ENCODE measurements at places on chromosomes 13 and 19.

DNA sequence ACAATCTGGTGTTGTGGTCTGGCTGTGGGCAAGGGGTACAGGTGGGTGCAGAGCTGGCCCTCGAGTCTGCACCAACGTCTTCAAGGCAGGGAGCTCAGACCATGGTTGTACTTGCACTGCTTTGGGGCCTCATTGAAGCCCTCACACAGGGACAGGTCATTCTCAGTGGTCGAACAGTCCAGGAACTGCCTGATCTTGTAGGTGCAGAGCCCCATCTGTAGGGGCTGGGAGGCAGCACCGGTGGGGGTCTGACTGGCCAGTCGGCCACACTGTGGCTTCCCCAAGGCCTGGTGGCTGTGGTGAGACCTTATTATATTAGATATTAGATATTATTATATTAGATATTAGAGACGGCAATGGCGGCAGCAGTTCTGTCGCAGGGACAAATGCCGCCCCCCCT, 14.0 kb downstream of the S1PR2 start:
- DNase-seq: no peak

DNA sequence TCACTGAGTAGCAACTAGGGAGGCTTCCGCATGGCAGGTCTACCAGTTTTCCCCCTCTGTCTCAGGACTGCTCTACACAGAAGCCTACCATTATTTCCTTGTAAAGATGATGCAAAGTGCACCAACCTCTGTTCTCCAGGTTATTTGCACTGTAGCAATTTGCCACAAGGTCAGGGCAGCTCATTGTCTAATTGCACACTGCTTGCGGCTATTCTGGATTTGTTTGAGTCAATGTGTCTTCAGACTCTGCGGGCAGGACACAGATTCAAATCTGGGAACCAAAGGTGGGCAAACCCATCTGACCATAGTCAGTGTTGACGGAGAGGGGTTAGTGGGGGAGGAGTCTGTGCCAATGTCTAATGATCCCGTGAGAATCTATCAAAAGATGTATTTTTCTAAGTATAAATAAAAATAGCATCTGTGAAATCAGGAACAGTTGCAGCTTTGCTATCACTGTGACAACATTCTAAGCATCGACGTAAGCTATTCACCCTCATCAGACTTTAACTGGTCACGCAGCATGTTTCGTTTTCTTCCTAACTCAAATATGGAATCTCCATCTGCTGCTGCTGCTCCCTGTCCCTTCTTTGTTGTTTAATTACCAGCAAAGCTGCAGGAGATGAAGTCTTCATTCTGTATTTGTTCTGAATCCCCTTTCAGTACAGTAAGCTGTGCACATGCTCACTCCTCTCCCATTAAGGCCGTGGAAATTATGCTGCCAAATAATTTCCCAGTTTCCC, 26.4 kb downstream of the CYSLTR2 start:
- DNase-seq: peak; percentile 13

DNA sequence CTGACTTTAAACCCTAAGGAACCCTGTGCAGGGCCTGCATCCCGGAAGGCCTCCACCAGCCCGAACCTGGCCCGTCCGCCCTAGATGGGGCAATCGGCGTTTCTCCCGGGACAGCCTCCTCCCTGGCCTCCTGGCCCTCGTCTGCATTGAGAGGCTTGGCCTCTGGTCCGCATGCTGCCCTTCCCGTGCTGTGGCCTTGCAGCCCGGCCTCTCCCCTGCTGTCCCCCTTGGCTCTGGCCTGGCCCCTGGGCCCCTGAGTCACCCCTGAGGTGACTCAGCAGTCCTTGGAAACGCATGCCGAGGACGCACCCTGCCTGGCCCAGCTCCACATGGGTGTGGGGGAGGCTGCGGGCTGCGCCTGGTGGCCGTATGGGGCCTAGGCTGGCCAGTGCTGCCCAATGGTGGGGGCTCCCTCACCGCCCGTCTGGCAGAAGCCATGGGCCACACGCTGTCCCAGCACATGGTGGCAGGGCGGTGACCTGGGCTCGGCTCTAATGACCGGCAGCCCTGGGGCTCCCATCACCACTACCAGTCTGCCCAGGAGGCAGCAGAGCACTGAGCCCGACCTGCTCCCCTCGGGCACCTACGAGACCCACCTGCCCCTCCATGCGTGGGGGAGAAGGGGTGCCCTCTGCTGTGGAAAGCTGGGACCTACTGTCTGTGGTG, 25.7 kb downstream of the SH3GL1 start:
- no peak for DNase-seq

GRCh38 chr13:29439601-29440388, 155.7 kb downstream of the SLC7A1 start:
- no peak for DNase-seq

DNA sequence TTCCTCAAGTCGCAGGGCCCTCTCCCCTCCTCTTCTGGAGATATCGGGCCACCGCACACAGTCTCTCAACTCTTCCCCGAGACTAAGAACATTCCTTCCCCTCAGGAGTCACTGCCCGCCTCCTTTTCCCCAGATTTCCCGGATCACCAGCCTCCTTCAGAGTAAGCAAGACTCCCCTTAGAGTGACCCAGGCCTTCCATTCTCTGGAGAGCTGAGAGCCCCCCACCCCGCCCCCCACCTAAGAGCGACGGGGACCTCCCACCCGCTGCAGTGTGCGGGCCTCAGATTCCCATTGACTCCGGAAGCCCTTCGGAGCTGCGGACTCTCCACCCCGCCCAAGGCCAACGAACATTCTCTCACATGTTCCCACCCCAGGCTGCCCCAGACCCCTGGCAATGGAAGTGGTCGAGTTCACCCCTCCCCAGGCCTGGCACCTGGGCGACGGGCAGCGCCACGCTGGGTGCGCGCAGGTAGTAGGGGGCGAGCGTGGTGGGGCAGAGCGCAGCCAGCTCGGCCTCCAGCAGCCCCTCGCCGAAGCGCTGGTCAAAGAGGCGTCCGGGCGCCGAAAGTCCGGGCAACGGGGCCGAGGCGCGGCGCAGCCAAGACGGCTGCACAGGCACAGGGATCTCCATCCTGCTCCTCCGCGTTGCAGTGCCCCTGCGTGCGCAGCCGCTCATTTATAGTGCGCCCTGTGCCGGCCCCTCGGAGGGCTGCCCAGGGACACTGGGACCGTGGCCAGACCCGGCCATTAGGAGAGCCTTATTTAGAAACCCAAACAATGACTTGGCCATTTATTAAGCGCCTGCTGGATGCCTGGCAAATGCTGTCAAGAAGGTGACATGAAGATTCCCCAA, at the start of gene HSPB6:
Gene HSPB6, minus strand, starts transcription at position 653 of the 854 bp plus-strand sequence. Its CDS starts 21 bp downstream, at position 632.
- DNase-seq: no peak

DNA sequence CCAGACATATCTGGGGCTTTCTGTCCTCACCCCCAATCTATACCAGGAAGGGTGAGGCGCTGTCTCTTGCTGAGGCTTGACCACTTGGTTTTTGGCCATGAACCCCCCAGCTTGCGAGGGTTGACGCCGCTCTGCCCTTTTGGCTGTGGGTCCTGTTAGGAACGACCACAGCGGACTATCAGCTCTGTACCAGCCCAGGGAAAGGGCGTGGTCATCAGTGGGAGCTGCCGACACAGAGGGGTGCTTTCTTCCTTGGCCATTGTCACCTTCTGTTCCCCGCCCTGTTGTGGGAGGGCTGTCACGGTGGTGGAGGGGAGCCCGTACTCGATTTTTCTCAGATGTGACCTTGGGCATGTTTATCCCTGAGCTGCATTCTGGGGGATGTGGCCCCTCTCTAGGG, 5.7 kb downstream of the DCAF15 start:
- DNase-seq: no peak

GRCh38 chr19:36060430-36060829, 5.7 kb downstream of the WDR62 start:
- peak; percentile 60 for DNase-seq

GRCh38 chr13:113121183-113121927, 1.2 kb upstream of the F10 start:
- no peak for DNase-seq

GRCh38 chr13:48333976-48334375, 30.4 kb downstream of the RB1 start:
- no peak for DNase-seq

DNA sequence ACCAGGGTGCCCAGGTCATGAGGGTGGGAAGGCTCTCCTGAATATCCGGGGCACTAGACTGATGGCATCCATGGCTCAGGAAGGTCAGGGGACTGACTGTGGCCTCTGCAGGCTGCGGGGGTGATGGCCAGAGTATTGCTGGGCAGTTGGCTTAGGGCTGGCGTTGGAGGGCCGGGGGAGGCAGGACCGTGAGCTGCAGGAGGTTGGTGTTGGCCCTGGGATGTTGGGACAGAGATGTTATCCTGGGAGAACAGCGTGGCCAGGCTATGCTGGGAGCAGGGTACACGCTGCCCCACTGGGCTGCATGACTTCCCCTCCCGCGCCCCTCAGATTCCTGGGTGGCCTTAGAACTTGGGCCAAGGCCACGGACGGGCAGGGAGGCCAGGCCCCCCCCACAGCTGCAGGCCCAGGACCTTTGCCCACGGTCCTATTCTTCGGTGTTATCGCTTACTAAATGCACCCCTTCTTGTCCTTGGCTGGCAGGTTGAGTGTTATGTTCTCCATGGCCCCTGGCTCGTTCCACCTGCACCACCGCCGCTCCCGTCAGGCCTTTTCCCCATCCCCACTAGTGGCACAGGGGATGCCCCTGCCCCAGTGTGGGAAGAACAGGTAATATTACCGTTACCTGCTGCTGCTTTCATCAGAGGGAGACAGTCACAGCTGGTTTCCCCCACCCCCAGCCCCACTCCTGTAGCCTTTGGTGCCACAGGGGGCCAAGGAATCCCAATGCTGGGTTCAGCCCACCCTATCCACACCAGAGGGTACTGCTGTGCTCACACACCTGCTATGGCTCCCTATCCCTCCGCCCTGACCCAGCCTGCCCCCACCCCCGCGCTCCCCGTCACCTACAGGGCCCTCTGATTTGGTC, 3.2 kb upstream of the ISYNA1 start:
- no peak for DNase-seq

GRCh38 chr13:109651854-109652253, 134.5 kb downstream of the IRS2 start:
- no peak for DNase-seq

DNA sequence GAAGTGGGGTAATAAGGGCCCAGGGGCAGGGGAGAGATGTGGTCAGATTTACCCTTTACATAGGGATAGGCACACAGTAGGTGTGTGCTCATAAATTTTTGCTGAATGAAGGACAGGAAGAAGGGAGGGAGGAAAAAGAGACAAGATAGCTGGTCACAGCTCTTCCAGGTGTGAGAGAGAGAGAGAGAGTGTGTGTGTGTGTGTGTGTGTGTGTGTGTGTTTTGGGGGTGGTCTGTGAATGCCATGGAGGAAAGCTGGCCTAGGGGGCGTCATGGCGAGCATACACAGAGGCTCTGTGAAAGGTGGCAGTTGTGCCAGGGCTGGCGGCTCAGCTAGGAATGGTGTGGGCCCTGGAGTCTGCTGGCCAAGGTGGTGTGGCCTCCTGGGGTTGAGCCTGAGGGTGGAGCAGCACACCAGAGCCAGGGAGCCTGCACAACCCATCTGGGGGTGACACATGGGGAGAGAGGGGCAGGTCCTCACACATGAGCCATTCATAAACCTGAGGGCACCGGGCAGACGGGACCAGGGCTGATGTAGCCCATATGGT, 6.0 kb upstream of the PRX start:
- DNase-seq: no peak

DNA sequence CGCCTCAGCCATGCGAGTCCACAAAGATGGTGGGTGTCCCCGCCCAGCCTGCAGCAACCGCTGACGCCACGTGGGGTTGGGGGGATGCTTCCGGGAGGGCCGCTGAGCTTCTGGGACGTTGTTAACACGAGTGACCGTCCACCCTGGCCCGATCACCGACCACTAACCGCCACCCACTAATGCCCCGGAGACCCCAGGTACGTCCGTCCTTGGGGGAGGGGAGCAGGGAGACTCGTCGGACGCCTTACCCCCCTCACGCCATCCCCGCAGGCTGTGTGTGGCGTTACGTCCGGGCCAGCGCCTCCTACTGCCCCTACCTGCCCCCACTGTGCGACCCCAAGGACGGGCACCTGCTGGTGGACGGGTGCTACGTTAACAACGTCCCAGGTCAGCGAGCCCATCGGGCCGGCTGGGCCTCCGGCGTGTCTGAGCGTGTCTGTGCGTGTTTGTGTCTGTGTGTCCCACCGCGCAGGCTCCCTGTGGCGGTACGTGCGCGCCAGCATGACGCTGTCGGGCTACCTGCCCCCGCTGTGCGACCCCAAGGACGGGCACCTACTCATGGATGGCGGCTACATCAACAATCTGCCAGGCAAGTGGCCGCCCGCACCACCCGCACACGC, 21.3 kb downstream of the PNPLA6 start:
- no peak for DNase-seq

DNA sequence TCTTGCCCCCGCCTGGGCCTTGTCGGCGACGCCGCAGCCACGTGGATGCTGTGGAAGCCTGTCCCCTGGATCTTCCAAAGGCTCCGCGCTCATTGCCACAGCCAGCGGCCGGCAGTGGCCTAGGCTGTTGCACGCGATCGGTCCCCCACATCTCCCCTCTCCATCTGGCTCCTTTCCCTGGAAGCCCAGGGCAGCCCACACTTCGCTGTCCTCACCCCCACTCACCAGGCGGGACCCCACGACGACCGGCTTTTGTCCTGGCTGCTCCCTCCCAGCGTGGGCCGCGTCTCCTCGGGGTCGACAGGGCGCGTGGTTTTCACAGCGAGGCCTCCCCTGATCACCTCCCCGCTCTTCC, 605 bp upstream of the TEX30 start:
- no peak for DNase-seq

- no peak for DNase-seq
Measured at GRCh38 chr13:41065078-41065477, 3.8 kb downstream of the WBP4 start.

- no peak for DNase-seq
Measured at GRCh38 chr13:26653310-26653709, 95.8 kb downstream of the WASF3 start.

- DNase-seq: no peak
Measured at GRCh38 chr13:99800011-99800410, 171.6 kb downstream of the ZIC5 start.

DNA sequence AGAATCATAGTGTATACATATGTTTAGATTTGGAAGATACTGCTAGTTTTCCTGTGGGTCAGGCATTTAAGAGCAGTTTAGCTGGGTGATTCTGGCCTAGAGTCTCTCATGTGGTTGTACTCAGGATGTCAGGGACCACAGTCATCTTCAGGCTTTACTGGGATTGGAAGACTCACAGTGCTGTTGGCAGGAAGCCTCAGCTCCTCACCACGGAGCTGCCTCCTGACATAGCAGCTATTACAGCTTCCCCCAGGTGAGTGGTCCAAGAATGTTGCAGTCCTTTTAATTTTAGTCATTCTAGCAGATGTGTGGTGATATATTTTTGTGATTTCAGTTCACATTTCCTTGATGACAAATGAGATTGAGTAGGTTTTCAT, 16.9 kb upstream of the GPR18 start:
- DNase-seq: peak; percentile 18

DNA sequence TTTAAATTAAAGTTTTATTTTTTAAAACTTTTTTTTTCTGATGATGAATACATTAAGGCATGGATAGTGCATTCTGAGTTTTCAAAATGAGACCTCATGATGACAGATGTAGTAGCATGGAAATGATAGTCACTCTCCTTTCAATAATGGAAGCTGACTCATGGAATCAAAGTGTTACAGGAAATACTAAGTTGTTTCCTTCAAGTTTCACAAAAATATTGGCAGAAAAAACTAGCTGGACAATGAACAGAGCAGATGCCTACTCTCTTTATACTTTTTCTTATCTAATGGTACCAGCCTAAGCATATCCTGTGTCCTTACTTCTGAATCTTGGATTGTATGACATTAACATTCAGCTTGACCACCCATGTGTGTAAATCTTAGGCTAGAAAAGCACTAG, 1337.3 kb downstream of the PCDH9 start:
- DNase-seq: no peak

Measured in cerebellar cortex (tissue), 1 donor.